Mucosa of descending colon (tissue), 3 donors: ENCODE measurements at places on chromosomes 7 and 10.

GRCh38 chr7:99094401-99094800, 49.5 kb downstream of the SMURF1 start:
- DNase-seq: no peak

DNA sequence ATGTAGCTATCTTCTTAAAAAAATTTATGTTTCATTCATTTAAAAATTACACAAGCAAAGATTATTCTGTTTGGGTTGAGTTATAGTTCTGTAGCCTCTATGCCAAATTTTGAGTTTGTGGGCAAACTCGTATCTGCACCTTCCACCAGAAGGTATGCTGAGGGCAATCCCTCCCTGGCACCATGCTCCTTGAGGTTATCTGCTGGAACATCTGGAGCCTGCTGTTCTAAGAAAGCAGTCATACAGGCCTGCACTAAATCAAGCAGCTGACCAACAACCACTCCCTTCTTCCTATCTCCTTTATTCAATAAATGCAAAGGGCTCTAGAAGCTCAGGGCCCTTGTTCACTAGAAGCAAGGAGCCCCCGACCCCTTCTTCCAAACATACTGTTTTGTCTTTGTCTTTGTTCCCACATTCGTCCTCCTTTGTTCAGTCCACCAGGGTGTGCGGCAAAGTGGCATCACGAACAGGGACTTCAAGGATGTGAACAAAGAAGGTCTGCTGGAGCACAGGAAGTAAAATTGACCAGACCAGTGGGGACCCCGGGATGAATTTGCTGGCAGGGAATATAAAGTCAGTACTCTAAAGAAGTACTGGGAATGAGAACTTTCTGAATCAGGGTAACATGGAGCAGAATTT, 36.4 kb downstream of the OR13A1 start:
- DNase-seq: no peak

DNA sequence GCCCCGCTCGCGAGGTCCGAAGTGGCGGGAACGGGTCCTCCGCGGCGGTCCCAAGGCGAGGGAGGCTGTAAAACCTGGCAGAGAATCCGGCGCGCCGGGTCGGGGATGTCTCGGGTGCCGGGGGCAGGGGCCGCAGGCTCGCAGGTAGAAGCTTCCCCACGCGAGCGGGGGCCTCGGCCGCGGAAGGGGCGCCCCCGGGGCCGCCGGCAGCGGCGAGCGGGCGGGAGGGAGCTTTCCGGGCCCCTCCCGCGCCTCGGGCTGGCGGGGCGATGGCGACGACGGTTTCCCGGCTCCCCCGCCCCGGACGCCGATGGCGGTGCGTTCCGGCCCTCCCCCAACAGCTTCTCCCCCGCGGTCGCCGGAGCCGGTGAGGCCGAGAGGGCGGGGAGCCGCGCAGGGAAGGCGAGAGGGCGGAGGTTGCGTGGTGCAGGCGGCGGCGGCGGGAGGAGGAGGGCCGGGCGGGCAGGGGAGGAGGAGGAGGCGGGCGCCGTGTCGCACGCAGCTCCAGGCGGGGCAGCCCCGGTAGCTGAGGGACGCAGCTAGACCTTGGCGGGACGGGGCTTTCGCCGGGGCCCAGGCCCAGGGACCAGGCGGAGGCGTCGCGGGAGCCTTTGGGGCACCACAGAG, at the start of gene CUL1:
TSS of gene CUL1 (plus strand) at position 507 of the 627 bp plus-strand sequence. CDS start 31,220 bp downstream, outside the sequence.
- peak; percentile 95 for DNase-seq

DNA sequence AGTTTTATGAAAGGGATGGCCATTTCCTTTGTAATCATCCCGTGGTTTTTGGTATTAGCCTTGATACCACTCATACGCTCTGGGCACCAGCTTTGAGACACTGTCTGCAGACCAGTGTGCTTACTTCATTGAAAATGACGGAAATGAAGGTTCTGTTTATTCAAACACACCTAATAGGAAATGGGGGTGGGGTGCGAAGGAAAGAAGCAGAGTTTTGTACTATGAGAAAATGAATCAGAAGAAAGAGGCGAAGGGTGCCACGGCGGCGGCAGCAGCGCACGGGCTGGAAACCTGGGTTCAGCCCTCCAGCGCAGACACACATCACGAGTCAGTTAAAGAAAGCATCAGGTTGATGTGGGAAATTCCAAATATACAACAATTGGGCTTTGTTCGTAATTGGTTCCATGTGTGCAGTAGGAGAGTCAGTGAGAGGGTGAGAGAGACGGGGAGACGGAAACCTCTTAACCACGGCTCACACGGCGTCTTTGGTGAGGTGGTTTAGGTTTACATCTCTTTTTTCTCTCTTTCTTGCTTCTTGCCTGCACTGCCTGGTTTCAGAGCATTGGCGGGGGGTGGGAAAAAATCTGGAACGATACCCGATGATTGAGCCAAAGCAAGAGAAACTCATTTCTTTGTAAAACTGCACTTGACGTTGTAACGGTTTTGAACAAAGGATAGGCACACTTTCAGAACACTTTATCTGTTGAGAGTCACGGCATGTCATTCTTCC, 321.2 kb downstream of the FRMD4A start:
- DNase-seq: no peak

DNA sequence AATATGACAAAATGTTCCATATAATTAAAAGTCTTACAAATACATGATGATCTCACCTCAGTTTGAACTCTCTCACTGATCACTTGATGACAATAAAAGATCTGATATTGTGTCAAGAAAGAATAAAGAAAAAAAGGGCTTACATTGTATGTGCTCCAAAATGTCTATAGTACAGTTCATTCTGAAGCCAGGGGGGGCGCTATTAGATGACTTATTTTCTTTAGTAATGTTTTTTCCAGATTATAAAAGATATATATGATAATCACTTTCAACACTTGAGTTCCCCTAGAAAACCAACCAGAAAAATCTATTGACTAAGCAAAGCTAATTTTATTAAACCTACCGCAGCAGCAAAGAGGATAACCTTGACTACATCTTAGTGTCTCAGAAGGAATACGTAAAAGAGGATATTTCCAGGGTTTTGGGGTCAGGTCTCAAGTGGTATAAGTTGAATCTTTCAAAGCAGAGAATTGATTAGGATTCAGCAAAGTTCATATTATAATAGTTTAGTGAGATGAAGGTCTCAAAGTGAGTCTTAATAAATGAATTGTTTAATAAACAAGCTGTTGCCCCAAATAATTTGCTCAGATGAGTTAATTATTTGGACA, 55.8 kb downstream of the PTN start:
- no peak for DNase-seq

GRCh38 chr10:5369362-5370158, 4.8 kb downstream of the UCN3 start:
- DNase-seq: no peak

DNA sequence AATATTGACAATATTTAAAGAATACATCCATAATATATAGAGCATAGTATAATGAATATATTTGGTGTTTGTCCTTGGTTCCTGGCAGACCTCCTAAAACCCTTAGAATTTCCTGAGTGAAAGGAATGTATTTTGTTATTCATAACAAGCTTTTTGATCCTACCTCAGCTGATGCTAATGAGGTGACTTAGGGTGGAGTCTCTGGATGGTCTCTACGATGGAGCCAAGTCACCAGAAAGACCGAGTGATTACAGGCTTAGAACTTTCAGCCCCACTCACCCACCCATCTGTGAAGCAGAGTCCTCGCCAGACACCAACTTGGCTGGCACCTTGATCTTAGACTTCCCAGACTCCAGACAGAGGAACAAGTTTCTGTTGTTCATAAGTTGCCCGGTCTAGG, 35.9 kb downstream of the UPF2 start:
- DNase-seq: no peak

- DNase-seq: no peak
Observed at GRCh38 chr7:129431911-129432643, 2.2 kb upstream of the STRIP2 start.

- DNase-seq: no peak
Observed at GRCh38 chr7:8985255-8985654, 551.8 kb downstream of the NXPH1 start.

DNA sequence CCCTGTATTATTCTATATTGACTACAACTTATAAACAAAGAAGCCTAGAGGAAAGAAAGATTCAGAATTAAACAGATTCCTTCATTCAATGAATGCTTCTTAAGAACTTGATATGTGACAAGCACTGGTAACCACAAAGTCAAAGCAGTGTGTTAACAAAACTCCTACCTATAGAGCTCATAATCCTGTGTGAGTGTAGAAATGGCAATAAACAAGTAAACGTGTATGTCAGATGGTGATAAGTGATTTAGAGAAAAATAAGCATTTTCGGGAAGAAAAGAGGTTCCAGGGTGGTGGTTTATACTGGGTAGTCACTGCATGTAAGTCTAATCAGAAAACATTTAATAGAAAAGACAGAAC, 141.3 kb downstream of the JMJD1C start:
- no peak for DNase-seq

DNA sequence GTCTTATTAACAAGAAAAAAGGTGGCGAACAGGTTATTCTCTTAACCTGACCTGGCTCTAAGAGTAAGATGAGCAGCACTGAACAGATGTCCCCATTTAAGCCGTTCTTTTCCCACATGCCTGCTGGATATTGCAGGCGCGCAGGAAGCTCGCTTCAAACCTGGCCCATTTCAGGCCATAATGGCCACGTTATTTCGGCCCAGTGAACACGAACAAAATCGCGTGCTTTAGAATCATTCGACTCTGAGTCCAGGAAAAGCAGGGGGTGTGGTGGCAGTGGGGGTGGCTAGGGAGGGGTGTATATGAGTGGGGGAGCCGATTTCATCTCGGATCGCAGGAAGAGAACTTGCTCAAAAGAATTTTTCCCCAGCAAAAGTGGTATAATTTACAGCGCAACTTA, 6.6 kb upstream of the SP8 start:
- no peak for DNase-seq
